Left lung (tissue), 14 donors: ENCODE measurements at places on chromosomes 4 and X.

GRCh38 chrX:109936114-109936513, 66.8 kb upstream of the TMEM164 start:
- DNase-seq = no peak

DNA sequence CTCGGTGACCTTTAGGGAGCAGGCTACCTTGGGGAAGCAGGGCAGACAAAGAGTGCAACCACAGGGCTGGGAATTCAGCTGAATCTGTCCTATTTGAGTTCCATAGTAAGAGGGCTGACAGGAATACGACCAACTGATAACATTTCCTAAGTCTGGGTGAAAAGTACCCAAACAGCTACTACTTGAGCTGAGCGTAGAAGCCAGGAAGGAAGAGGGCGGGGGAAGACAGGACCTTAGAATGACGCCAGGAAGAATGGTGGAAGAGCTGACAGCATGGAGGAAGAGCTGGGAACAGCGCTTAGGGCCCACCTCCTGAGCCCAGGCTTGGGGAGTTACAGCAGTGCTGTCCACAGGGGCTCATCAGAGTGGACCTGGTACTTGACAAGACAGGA, 14.4 kb downstream of the MECP2 start:
- no peak for DNase-seq

GRCh38 chr4:148954011-148954749, 512.0 kb upstream of the NR3C2 start:
- DNase-seq = no peak

GRCh38 chr4:11488657-11489452, 60.2 kb upstream of the HS3ST1 start:
- no peak for DNase-seq

DNA sequence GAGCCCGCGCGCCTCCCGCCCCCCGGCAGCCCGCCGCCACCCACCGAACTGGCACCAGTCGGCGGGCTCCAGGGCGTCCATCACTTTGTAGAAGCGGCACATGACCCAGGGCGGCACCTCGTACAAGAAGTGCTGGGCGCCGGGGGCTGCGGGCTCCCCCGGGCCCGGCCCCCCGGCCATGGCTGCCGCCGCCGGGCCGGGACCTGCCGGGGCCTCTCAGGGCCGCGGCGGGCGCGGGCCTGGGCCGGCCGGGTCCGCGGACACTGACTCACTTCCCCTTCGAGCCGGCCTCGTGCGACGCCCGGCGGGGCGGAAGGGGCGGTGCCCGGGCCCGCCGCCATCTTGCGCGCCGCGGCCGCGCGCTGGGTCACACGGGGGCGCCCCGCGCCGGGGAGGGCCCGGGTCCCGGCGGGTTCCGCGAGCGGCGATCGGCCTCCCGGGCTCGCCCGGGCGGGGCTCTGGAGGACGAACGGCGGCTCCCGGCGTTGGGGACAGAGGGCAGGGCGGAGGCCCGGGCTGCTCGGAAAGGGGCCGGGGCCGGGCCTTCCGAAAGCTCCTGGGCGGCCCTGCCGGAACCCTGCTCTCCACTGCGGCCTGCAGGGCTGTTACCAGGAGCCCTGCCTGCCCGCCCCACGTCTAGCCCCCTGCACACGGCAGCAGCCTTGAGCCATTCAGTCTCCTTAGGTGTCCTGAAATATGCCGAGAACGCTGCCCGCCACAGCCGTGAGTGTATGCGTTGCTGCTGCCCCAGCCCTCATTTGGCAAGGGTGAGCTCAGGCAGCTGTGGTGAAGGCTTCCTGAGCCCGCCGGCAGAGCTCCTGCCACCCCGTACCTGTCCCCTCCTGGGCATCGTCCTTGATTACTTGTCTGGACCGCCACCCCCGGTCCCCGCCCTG, at the start of gene IRAK1:
TSS of gene IRAK1 (minus strand) at position 270 of the 896 bp plus-strand sequence. CDS start at position 180, 90 bp downstream.
- peak; percentile 58 for DNase-seq

GRCh38 chr4:6368096-6368495, 98.4 kb downstream of the WFS1 start:
- DNase-seq = no peak

DNA sequence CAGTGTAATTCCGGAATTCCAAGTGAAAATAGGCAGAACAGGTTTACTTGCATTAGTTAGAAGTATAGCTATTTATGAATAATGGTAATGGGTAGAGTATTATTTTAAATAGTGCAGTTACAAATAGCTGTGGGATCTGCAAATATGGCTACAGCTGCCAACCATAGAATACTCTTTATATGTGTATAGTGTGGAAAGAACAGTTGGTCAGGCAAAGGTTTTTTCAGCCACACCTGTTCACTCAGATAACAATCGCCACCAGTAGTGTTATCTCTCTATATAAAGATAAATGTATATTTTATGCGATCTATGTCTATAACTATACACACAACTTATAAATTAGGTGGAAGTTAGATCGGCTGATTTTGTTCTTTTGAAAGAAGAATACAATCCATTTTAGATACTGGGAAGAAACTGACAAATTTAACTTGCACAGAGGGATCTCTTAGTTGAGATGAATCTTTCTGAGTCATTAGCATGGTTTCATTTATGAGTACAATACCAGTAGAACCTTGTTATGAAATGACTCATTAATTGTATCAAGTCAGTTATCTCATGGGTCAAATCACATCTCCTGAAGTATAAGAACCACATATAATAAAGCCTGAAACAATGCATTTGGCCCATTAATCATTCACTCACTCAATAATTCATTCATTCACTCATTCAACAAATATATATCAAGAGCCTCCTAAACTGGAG, 100.9 kb upstream of the NR3C2 start:
- DNase-seq = no peak

DNA sequence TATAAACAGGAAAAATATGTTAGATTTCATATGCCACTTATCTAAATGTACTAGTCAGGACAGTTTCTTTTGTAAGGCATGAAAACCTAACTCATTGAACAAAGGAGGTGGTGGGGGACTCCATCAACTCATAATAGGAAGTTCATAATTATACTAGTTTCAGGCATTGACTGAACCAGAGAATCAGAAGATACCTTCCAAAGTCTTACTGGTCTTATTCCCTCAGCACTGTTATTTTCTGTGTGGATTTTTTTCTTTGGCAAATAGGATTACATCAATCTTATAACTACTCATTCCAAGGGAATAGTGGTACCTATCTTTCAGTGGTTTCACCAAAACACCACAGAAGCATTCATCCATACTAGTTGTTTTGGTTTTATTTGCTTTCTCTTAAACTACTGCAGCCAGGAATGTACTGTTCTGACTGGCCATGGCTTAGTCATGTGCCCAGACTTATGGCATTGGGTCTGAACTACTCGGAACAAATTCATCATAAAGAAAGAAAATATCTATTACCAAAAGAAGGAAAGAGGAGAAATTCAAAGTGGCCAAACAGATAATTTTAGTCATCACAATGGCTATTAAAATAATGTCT, 273.9 kb downstream of the ARAP2 start:
- no peak for DNase-seq

- DNase-seq = no peak
Observed at GRCh38 chr4:145670422-145670821, 9.5 kb upstream of the C4orf51 start.

- DNase-seq = no peak
Observed at GRCh38 chr4:119025420-119025819, 110.2 kb upstream of the MYOZ2 start.

- peak; percentile 16 for DNase-seq
Observed at GRCh38 chr4:99815597-99816011, 1.0 kb upstream of the DAPP1 start.

- no peak for DNase-seq
Observed at GRCh38 chr4:123583043-123583442, 186.4 kb downstream of the SPRY1 start.

DNA sequence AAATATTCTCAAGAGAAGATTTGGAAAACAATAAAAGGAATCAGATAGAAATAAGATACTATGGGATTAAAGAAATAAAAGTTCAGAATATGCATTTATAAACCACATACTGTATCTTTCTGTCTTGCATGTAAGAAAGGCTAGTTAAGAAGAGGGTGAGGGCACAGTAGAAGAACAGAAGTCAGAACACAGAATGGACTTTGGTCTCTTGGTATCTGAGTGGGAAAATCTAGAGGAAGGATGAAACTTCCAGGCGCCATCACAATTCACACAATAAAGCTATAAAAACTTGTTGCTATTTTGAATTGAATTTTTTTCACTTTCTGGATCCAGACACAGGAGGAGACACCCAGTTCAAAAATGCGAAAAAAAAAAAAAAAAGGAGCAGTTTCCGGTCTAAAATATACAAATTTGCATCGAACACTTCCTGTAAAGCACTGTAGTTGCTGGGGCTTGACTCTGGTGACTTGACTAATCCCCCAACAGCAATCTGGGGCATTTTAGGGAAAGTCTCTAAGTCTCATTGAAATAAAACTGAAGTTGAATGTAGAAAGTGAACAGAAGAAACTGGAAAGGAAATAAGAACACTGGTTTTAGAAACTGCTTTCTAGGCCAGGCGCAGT, 8.1 kb upstream of the NAAA start:
- DNase-seq = no peak

DNA sequence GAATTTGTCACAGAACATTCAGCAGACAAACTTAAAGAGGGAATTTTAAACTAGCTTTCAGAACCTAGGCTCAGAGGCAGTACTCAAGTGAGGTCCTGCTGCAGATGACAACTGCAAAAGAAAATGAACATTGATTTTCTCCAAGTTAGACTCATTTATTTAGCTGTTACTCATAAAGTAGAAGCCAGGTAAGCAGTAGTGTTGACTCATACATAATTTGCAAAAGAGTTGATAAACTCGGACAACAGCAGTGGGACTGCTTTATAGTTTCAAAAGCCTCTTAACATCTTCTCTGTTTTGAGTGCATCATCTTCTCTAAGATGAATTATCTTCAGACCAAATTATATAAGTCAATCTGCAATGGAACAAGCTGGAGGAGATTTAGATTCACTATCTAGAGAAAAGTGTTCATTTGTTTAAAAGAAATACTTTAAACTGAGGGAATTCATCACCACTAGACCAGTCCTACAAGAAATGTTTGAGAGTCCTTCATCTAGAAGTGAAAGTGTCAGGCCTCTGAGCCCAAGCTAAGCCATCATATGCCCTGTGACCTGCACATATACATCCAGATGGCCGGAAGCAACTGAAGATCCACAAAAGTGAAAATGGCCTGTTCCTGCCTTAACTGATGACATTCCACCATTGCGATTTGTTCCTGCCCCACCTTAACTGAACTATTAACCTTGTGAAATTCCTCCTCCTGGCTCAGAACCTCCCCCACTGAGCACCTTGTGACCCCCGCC, 49.5 kb downstream of the COQ2 start:
- DNase-seq = no peak

DNA sequence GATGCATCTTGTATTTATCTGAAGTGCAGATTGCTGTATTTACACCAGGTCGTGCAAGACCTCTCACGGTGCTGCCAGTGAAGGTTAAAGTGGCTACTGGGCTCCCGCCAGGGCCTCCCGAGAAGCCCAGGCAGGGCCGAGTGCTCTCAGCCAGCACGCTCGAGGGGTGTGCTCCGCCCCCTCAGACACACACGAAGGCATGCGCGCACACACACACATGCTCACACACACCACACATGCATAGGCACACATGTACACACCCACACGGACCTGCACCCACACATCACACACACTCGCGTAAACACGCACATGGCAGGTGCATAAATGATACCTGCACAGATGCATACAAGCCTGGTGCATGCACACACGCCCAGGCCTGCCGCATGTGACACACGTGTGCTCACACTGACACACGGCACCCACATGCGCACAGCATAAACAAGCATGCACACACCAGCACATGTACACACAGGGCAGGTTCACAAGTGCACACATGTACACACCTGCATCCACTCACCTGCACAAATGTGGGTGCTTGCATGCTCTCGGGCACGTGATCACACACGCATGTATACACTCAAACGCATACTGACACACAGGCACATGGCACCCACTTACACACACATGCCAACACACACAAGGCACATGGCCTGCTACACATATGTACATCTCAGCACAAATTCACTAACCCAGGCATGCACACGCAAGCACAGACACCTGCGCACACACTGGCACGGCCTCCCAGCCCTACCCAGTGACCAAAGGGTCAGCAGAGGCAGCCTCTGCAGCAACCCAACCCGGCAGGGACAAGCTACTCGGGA, 71.6 kb downstream of the FAM53A start:
- peak; percentile 50 for DNase-seq

DNA sequence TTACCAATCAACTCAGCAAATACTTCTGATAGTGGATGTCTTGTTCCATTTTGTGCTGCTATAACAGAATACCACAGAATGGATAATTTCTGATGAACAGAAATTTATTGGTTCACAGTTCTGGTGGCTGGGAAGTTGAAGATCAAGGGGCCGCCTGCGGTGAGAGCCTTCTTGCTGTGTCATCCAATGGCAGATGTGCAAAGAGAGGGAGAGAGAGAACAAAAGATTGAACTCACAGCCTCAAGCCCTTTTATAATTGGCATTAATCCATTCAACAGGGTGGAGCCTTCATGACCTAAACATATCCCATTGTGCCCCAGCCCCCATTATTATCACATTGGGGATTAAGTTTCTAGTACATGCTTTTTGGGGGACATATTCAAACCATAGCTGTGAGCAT, 86.1 kb downstream of the ADGRG4 start:
- DNase-seq = no peak

DNA sequence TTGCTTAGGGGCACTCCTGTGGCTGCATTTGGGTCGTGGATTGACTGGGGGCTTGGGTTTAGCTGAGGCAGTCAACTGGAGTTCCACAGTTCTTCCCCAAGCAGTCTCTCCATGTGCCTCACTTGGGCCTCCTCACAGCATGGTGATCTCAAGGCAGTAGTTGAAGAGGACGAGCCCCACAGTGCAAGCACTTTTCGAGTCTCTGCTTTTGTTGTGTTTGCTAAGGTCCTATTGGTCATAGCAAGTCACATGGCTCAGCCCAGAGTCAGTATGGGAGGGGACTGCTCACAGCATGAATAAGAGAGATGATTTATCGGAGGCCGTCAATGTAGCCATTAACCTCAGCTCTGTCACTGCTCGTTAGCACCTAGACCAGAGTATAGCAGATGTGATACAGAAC, 29.7 kb downstream of the BMX start:
- no peak for DNase-seq

- no peak for DNase-seq
Observed at GRCh38 chr4:75698162-75698962, 25.2 kb upstream of the G3BP2 start.

- no peak for DNase-seq
Observed at GRCh38 chr4:6128221-6128850, 72.0 kb downstream of the JAKMIP1 start.

DNA sequence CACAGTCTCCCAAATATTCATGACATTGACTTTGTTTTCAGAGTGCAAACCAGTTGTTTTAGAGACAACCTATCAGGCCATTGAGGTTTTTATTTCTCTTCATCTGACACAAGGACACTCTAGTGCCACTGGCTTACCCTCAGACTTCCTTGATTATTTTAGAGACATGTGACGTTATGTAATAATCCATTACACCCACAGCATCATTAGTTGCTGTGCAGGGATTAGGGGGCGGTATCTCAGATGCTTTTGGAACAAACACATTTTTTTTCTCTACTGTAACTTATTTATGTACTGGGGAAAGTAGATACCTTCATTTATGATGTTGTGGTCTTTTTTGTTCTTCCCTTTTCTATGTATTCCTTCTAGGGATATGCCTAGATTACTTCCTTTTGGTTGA, 2293.1 kb downstream of the PCDH7 start:
- DNase-seq = no peak

- no peak for DNase-seq
Observed at GRCh38 chr4:25857403-25857802, 5.4 kb downstream of the SEL1L3 start.

GRCh38 chr4:30295652-30296051, 424.5 kb upstream of the PCDH7 start:
- DNase-seq = no peak

- DNase-seq = no peak
Observed at GRCh38 chr4:14615671-14616070, 386.6 kb upstream of the CPEB2 start.
